Stimulated activated CD4-positive, alpha-beta T cell treated with anti-CD3 and anti-CD28 coated beads, Interleukin-12 subunit alpha, Interleukin-12 subunit beta, amount 100 ng/mL, for 24 hours (primary cell): ENCODE measurements at places on chromosomes 12 and 14.

- no peak for DNase-seq
Measured at GRCh38 chr12:61854902-61855301, 405.3 kb upstream of the USP15 start.

GRCh38 chr12:47249082-47249481 is 169.3 kb upstream of the AMIGO2 start:
- DNase-seq = no peak

DNA sequence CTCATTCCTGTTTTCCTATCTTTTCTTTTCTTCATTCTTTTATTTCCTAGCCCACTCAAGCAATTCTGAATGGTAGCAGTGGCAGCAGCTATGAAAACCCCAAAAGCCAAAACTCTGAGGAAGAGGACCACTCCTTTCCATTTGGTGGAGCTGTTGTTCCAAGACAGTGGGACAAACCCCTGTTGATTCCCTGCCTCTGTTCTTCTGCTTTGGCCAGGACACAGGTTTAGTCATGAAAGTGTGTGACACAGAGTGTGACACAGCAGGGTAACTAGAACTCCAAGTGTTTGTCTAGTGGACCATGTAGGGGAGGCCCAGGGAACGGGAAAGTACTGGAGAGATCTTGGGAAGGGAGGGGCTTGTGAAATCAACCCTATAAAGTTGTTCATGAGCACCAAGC is 71.1 kb downstream of the PTCSC3 start:
- no peak for DNase-seq

GRCh38 chr14:106109337-106109736 is 583.0 kb downstream of the TMEM121 start:
- no peak for DNase-seq

DNA sequence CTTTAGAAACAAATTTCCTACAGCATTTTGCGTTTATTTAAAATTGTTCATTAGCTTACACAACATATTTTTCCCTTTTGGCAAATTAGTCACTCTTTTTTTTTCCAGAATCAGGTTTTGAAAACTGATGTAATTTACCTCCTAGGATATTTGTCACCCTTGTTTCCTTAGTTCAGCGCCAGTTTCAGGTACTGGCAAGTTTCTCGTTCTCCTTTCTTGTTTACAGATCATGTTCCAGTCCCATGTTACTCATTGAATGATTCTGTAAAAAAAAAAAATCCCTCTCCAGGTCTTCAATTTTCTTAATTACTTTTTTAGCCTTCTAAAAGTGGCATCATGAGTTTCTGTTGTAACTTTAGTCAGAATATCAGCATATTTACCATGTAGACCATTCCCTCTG is 2.7 kb downstream of the PPP4R4 start:
- no peak for DNase-seq

DNA sequence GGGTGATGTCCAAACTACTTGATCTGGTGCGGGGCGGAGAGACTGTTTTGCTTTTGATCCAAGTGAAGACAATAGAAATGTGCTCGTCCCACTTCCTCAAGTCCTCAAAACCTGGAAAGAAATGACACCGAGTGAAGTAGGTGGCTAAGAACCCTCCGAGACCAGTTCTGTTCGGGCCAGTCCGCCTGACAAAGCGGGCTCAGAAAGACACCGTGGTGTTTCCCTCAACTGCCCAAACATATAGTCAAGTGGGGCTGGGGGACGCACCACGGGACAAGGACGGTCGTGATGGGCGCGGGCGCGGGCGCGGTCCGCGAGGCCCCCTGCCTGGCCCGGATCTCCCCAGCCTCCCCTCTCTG is 1.6 kb downstream of the PHLDA1 start:
- no peak for DNase-seq

DNA sequence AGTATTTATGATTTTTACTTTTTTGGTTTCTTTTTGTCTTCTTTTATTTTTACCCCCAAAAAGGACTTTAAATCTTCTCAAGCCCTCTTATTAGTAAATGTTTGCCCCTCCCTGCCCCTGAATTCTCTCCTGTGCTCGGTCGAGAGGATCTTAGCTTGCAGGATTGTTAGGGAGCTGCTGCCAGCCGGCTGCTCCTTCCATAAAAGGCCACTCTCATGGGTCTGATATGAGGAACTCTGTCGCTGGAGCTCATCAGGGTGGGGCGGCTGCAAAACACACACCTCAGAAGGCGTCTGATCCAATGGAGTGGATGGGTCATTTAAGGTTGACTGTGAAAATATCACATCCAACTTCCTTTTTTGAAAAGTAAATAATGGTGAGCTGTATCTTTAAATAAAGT is 8.5 kb downstream of the LTBR start:
- no peak for DNase-seq

DNA sequence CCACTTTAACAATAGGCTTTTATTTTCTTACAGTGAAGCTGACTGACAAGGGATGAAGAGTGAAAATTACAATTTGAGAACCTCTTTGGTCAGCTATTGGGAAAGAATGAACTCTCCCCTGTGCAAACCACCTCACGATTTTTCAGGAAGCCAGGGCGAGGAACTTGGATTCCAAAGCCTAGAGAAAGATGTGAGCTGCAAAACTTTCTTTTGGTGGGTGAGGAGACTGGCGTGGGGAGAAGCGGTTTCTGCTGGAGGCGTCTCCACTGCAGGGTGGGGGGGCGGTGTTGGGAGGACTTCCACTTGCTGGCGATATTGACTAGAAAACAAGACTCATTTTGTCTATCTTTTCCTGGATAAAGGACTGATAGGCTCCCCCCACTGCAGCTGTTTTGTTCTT is 59.3 kb upstream of the VRK1 start:
- DNase-seq = no peak
